Hematopoietic multipotent progenitor cell treated with erythropoietin and hydrocortisone succinate and interleukin-3 and kit ligand, for 4 days (in vitro differentiated cells): ENCODE measurements at places on chromosomes 2 and 18.

- no peak for DNase-seq
These were observed 172.5 kb downstream of the PDE11A start for GRCh38 chr2:177900082-177900481.

GRCh38 chr2:149733936-149734685 is 146.5 kb upstream of the MMADHC start:
- DNase-seq, result no peak

GRCh38 chr2:232447091-232447620 is 8.8 kb upstream of the ALPI start:
- no peak for DNase-seq

DNA sequence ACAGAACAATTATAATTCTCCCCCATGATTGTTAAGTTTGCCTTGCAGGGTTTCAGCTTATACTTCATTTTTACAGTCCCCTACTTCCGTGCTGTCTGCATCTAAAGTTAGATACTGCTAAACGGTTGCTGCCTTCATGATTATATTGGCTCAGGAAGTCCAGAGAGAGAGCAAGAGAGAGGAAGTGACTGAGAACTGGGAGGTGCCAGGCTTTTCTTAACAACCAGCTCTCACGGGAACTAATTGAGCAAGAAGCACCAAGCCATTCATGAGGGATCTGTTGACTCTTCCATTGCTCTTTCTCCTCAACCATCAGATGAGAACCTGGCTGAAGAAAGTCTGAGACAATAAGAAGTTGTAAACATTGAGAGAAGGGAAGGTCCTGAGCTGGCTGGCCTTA is 125.5 kb upstream of the SIX2 start:
- DNase-seq, result peak; percentile 77
